Skin of body (tissue), 3 donors: ENCODE measurements at places on chromosomes 2 and 18. TPM values are rescaled to one million over a fixed set of nuclear protein-coding genes. Genes with fewer than 3 reads are reported as not detected.

The COLEC12 gene
- 58.1 TPM for total RNA-seq

The HDHD2 gene
- total RNA-seq: 25.4 TPM

The GPR75 gene
- 2.3 TPM for total RNA-seq

The CFAP221 gene
- total RNA-seq: 0.20 TPM

DNA sequence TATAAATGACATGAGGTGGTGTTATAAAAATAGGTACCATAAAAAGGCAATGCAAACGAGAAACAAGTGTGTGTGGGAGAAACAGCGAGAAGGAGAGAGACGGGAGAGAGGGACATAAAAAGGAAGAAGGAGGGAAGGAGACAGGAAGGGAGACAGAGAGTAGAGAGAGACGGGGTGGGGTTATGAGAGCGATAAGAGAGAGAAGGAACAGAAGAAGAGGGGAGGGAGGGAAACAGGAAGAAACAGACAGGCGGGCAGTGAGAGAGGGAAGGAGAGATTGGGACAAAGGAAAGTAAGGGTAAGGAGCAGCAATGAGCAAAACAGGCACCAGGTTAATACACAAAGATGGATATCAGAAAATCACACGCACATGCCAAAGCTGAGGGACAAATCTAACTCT lies 83.7 kb downstream of the TGFA start:
- no peak for DNase-seq

- peak; percentile 81 for DNase-seq
These were observed 172.5 kb downstream of the AGAP1 start for GRCh38 chr2:235666213-235666781.

- no peak for DNase-seq
These were observed 68.9 kb downstream of the DOCK10 start for GRCh38 chr2:224973112-224974016.

- DNase-seq: no peak
These were observed 170.7 kb upstream of the ERBB4 start for GRCh38 chr2:212709280-212709679.

DNA sequence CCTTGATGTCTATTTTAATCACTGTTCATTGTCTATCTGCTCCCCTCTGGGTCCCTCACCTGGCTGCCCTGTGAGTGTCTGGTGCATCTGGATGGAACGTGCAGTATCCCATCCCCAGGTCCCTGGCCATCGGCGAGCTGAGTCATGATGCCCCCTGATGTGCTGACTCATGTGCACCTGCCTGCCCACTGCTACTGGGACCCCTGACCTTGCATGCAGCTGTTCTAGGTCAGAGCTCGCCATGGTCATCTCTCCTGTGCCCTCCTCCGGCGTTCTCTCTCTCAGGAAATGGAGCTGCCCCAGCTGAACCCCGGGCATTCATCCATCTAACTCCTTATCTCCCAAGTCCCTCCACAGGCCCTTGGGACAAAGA lies 516.2 kb upstream of the HS6ST1 start:
- DNase-seq: no peak

DNA sequence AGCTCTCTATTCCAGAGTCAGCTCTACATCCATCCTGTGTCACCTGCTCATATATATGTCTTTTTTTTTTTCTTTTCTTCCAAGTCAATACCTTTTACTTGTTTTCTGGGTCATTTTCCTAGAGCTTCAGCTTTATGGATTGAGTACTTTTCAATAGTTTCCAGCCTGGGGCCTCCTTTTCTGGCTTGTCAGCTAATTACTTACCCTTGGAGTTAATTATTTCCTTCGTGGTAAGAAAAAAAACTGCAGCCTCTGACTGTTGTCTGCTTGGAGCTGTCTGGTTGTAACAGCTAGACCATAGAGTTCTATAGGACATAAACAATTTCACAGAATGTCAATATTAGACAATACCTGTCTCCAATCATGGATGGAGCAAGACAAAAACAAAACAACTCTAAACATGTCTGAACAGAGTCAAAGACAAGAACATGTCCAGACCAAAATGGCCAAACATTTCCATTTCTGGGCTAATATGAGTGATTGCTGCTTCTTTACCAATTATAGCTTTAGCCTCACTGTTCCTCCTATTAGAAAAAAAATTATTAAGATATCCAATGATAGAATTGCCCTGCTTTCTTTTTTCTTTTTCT lies 643.1 kb downstream of the SLC4A3 start:
- DNase-seq: no peak

- DNase-seq: no peak
These were observed 15.5 kb downstream of the LAMA1 start for GRCh38 chr18:7102131-7102530.
